ENCODE measurements at places on chromosomes 7 and 10. TPM values are rescaled to one million over a fixed set of nuclear protein-coding genes. Genes with fewer than 3 reads are reported as not detected.
A peak's percentile ranks its signal among the peaks of the same experiment; 100 is the strongest.

GPR26 gene
- total RNA-seq = not detected

DNA sequence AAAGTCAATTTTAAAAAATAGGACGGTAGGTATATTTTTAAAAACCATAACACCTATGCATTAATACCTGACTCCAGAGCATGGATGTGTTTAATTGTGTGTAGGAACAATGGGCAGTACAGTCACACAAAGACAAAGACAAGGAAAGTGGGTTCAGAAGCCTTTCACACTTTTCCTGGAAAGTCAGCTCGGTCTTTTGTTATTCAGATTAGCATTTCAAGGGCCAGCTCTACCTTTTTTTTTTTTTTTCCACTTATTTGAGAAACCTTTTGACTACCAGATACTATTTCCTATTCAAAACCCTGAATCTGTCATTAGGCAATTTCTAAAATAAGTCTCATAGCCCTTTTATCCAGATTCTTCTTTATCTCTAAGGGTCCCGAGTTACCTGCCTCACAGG, 401.9 kb downstream of the PARD3 start:
- no peak for DNase-seq

GRCh38 chr7:41942468-41943093, 239.7 kb upstream of the INHBA start:
- peak; percentile 63 for DNase-seq

DNA sequence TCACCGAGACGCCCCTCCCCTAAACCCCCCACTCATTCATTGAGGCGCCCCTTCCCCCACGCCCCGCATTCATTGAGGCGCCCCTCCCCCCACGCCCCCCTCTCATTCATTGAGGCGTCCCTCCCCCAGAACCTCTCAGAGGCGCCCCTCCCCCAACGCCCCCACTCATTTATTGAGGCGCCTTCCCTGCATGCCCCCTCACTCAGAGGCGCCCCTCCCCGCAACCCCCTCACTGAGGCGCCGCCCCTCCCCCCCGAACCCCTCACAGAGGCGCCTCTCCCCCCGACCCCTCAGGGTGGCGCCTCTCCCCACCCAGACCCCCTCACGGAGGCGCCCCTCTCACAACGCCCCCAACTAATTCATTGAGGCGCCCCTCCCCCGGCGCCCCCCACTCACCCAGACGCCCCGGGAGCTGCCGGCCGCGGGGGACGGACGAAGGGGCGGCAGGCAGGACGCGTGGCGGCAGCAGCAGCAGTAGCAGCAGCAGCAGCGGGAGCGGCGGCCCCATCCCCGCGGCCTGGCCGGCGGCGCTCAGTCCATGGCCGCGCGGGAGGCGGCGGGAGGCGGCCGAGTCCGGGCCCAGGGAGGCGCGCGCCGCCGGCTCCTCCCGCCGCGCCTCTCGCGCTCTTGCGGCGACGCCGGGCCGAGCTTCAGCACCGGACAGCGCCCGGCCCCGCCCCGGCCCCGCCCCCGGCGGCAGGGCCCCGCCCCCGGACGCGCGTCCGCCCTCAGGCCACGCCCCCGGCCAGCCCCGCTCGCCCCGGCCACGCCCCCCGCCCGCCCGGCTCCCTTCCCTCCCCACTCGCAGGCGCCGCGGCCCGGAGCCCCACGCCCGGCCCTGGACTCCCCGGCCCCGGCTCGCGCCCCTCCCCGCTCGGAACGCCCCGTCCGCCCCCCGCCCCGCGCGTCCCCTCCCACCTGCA, at the start of gene PTPRN2:
Gene PTPRN2, minus strand, starts transcription at position 662 of the 923 bp plus-strand sequence.
- peak; percentile 52 for DNase-seq

GRCh38 chr10:30456266-30456665, 22.3 kb downstream of the MAP3K8 start:
- no peak for DNase-seq
